ENCODE measurements at places on chromosomes 3 and 15.

DNA sequence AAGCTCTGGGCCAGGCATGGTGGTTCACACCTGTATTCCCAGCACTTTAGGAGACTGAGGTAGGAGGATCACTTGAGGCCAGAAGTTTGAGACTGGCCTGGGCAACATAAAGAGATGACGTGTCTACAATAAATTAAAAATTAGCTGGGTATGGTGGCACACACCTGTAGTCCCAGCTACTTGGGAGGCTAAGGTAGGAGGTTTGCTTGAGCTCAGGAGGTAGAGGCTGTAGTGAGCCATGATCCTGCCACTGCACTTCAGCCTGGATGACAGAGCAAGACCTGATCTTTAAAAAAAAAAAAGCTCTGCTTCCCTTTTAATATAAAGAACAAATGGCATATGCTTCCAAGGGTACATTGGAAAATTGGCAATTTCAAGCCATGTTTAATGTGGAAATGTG, 46.7 kb downstream of the FNDC3B start:
- no peak for DNase-seq

GRCh38 chr3:108525256-108525655, 14.9 kb upstream of the MYH15 start:
- DNase-seq, result no peak

- DNase-seq, result no peak
These were observed 1156.0 kb upstream of the CADM2 start for GRCh38 chr3:83802801-83803200.

GRCh38 chr3:125403789-125404188, 28.7 kb upstream of the ZNF148 start:
- no peak for DNase-seq

- DNase-seq, result no peak
These were observed 9.3 kb downstream of the SATB1 start for GRCh38 chr3:18415839-18416238.
